ENCODE measurements at places on chromosomes 3 and 15. TPM values are rescaled to one million over a fixed set of nuclear protein-coding genes. Genes with fewer than 3 reads are reported as not detected.

The CFAP161 gene
- 2.0 TPM for total RNA-seq

The HYAL1 gene
- total RNA-seq, result 9.8 TPM

The HDDC3 gene
- total RNA-seq, result 40.5 TPM

The PLS1 gene
- total RNA-seq, result 1.2 TPM

The KCNAB1 gene
- 0.53 TPM for total RNA-seq

The CA12 gene
- total RNA-seq, result 0.33 TPM

The EBLN2 gene
- total RNA-seq, result 1.4 TPM

The PLIN1 gene
- total RNA-seq, result not detected

The GOLGA6L4 gene
- 4.7 TPM for total RNA-seq

The TRIM59 gene
- 28.0 TPM for total RNA-seq

The CIB2 gene
- 0.27 TPM for total RNA-seq

The GRAMD1C gene
- total RNA-seq, result 20.1 TPM

The AGBL1 gene
- not detected for total RNA-seq

The LEKR1 gene
- not detected for total RNA-seq

The CEP152 gene
- total RNA-seq, result 4.4 TPM

The SLC12A1 gene
- total RNA-seq, result not detected

The SLC2A2 gene
- total RNA-seq, result not detected

Measured in mammary microvascular endothelial cell (primary cell).